ENCODE measurements at places on chromosomes 7 and 10.

DNA sequence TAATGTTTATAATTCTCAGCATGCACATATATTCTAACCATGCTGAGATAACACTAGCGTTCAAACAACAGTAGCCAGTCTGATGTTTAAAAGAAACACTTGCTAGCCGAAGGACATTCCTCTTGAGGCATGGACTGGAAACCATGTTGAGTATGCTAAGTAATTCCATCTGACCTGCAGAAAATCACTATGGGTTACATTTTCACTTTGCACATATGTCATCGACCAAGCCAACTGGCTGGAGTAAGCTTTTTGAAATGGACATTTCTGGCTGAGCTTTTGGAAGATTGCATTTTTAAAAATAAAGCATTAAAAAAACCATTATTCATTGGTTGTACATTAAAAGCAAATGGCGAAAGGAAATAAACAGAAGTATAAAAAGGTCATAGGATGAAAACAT, 88.2 kb downstream of the BBS9 start:
- no peaks in the 10 kb centered on the region for H3K27me3 ChIP-seq
- H3K4me1 ChIP-seq, result no peaks in the 10 kb centered on the region
- H3K27ac ChIP-seq, result no peak overlapping the region
- DNase-seq, result no peak
- no peaks in the 10 kb centered on the region for H3K36me3 ChIP-seq
- no peak overlapping the region for H3K4me3 ChIP-seq

GRCh38 chr10:19592276-19592675, 224.0 kb upstream of the PLXDC2 start:
- no peak overlapping the region for H3K27ac ChIP-seq
- H3K4me3 ChIP-seq, result no peak overlapping the region
- DNase-seq, result no peak
- no peaks in the 10 kb centered on the region for H3K4me1 ChIP-seq

DNA sequence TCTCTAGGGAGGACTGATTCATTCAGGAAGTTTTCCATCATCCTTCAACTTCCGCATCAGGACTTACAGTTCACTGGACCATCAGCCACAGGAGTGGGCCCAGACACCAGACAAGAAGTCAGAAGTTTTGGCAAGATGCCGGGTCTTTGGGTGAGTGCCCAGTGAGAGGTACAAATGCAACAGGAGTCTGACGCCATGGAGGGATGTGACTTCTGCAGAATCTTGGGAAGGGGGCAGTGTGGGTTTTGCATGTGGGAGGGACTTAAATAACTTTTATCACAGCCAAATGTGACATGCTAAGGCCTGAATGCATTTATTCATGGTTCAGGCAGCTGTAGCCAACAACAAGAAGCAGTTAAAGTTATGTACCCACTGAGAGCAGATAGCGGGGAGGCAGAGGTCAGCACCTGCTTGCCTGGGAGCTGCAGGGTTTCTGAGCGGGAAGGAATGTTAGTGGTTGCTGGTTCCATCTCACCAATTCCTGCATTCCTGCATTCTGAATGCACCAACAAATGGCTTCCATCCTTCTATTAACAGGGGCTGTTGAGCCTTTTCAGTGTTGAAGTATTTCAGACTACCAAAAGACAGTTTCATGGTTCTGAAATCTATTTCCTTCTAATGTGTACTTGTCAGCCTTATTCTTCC, 375.2 kb downstream of the PAXIP1 start:
- no peak overlapping the region for H3K27ac ChIP-seq
- H3K36me3 ChIP-seq, result no peaks in the 10 kb centered on the region
- H3K4me1 ChIP-seq, result no peaks in the 10 kb centered on the region
- no peak overlapping the region for H3K4me3 ChIP-seq
- no peak for DNase-seq

- no peak for DNase-seq
- peaks cover 6% of the 10 kb centered on the region for H3K4me1 ChIP-seq
- H3K27ac ChIP-seq, result no peak overlapping the region
- H3K36me3 ChIP-seq, result peaks cover 2% of the 10 kb centered on the region
- H3K4me3 ChIP-seq, result no peak overlapping the region
- H3K27me3 ChIP-seq, result no peaks in the 10 kb centered on the region
Measured at GRCh38 chr7:111112439-111112838, 21.5 kb downstream of the LRRN3 start.

- H3K4me3 ChIP-seq, result no peak overlapping the region
- no peak for DNase-seq
- H3K27me3 ChIP-seq, result no peaks in the 10 kb centered on the region
- H3K27ac ChIP-seq, result no peak overlapping the region
- H3K36me3 ChIP-seq, result no peaks in the 10 kb centered on the region
Measured at GRCh38 chr7:96319439-96319838, 2.5 kb downstream of the SLC25A13 start.

GRCh38 chr10:82308641-82309040, 433.6 kb downstream of the NRG3 start:
- no peaks in the 10 kb centered on the region for H3K4me1 ChIP-seq
- H3K27ac ChIP-seq, result no peak overlapping the region
- no peaks in the 10 kb centered on the region for H3K27me3 ChIP-seq
- no peak overlapping the region for H3K4me3 ChIP-seq
- no peaks in the 10 kb centered on the region for H3K36me3 ChIP-seq
- DNase-seq, result no peak

DNA sequence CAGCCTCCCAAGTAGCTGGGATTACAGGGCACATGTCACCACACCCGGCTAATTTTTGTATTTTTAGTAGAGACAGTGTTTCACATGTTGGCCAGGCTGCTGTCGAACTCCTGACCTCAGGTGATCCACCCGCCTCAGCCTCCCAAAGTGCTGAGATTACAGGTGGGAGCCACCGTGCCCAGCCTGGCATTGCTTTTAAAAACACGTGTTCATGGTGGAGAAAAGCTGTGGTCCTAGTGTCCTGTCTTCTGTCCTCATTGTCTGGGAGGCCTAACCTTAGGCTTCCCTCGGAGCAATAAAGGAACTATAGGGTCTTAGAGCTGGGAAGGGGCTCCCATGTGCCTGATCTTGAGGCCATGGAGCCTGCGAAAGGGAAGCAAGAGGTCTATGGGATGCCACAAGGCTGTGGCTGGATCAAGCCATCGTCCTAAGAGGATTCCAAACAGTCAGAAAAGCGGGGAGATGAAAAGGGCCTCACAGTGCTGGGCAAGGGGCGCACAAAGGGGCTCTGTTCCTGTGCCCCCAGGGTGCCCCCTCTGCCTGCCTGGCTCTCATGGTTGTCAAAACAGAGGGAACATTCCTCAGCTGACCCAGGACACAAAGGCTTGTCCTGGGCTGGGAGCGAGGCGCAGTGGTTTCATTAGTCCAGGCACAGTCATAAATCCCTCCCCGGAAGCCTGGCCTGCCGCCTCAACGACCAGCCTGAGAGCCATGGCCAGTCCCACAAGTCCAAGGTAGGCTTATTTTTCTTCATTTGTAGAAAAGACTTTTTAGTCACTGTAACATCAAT, 106.6 kb upstream of the TNS3 start:
- H3K4me1 ChIP-seq, result no peaks in the 10 kb centered on the region
- H3K27ac ChIP-seq, result no peak overlapping the region
- DNase-seq, result no peak
- H3K27me3 ChIP-seq, result peaks cover 2% of the 10 kb centered on the region
- no peak overlapping the region for H3K4me3 ChIP-seq
- no peaks in the 10 kb centered on the region for H3K36me3 ChIP-seq

GRCh38 chr10:29689001-29689400, 54.2 kb upstream of the SVIL start:
- peak overlapping the region; percentile 6 for H3K27ac ChIP-seq
- no peaks in the 10 kb centered on the region for H3K27me3 ChIP-seq
- H3K36me3 ChIP-seq, result no peaks in the 10 kb centered on the region
- DNase-seq, result no peak
- peaks cover 8% of the 10 kb centered on the region for H3K4me1 ChIP-seq

- no peak overlapping the region for H3K4me3 ChIP-seq
- H3K4me1 ChIP-seq, result no peaks in the 10 kb centered on the region
- H3K27me3 ChIP-seq, result peaks cover 3% of the 10 kb centered on the region
- DNase-seq, result no peak
- H3K27ac ChIP-seq, result no peak overlapping the region
Measured at GRCh38 chr10:113775686-113776294, 24.3 kb downstream of the PLEKHS1 start.

DNA sequence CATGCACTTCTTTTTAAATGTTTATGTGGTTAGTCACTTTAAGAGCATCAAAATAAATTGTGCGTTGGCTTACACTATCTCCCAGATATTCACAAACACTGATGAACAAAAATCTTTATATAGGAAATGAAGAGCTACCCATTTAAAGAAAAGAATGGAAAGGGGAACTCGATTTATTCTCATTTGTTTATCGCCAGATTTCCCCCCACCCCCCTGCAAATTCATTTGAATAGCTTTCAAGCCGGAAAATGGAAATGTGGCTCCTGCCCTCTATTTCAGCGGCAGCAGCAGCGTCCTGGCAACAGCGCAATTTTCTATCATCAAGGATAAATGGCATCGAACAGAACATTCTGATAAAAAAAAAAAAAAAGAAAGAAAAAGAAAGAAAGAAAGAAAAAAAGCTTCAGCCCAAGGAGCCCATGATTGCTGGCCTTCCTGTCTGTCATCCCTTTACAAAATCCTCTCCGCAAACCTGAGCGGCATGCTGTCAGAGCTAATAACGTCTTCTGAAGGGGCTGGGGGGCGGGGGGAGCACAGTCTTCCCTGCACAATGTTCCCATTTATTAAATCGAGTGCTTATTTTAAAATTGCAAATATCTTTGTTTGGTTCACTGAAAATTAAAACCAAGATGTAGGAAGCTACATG, 13.7 kb upstream of the DLX6 start:
- H3K27ac ChIP-seq, result no peak overlapping the region
- no peak overlapping the region for H3K4me3 ChIP-seq
- H3K27me3 ChIP-seq, result peaks cover 27% of the 10 kb centered on the region

GRCh38 chr7:147711447-147711846, 879.1 kb upstream of the C7orf33 start:
- no peak overlapping the region for H3K4me3 ChIP-seq
- no peaks in the 10 kb centered on the region for H3K4me1 ChIP-seq
- H3K27me3 ChIP-seq, result no peaks in the 10 kb centered on the region
- no peak overlapping the region for H3K27ac ChIP-seq
- no peak for DNase-seq
- no peaks in the 10 kb centered on the region for H3K36me3 ChIP-seq

DNA sequence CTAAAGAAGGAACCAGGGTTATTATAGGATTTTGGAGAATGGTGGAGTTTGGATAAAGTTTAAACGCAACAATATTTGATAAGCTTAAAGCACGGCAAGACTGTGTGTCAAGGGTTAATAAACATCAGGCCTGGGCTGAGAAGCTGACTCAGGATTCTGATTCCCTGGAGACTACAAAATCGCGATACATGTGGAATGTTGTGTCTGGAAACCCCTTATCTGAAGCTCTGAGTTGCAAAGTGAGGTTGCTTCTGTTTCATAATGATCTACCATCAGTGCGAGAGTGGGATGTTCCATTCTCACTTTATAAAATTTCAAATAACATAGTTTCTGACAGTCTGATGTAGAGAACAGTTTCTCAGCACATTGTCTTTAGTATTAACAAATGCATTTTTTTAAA, 7.8 kb downstream of the C1GALT1 start:
- H3K27ac ChIP-seq, result no peak overlapping the region
- no peaks in the 10 kb centered on the region for H3K36me3 ChIP-seq
- DNase-seq, result no peak
- peaks cover 38% of the 10 kb centered on the region for H3K4me1 ChIP-seq

GRCh38 chr7:103343758-103344452, 662 bp downstream of the DNAJC2 start:
- peak; percentile 22 for DNase-seq
- H3K27me3 ChIP-seq, result no peaks in the 10 kb centered on the region
- peak overlapping the region; percentile 70 for H3K4me3 ChIP-seq
- H3K36me3 ChIP-seq, result peaks cover 5% of the 10 kb centered on the region
- peaks cover 20% of the 10 kb centered on the region for H3K4me1 ChIP-seq
- peak overlapping the region; percentile 77 for H3K27ac ChIP-seq

DNA sequence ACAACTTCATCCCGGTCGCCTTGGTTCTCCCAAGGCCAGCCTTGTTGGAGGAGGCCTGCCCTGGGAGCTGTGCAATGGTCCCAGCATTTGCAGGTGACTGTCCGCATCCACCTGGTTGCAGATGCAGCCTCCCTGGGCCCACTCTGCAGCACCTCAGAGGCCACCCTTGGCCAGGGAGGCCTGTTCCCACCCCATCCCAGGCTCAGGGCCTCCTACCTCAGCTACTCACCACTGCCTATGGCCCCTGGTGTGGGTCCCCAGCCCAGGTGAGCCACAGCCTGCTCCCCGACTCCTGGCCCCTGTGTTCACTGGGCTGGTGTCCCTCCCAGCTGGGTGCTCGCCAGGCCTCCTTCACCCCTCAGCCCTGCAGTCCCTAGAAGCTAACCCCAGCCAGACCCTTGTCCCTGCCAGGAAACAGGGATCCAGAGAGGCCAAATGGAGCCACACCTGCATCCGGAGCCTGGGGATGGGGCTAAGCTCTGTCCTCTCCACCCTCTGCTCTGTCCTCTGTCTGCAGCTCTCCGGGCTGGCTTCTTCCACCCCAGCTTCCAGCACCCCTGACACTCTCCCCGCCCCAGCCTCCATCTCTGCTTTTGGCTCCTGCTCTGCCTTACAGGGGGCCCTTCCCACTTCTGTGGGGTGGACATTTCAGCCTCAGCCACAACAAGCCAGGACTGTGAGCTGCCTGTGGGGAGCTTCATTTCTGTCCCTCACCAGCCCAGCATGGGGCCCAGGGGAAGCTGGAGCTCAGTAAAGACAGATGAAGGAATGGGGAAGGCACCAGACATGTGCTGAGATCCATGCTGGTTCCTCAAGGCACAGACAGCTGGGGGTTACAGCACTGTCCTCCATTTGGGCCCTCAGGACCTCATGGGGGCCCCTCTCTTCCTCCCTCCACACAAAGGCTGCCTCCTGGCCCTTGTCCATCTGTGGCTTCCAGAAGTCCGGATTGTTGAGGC, 35.6 kb upstream of the ANTXRL start:
- DNase-seq, result no peak
- H3K36me3 ChIP-seq, result peaks cover 74% of the 10 kb centered on the region
- H3K27me3 ChIP-seq, result no peaks in the 10 kb centered on the region
- no peak overlapping the region for H3K27ac ChIP-seq
- H3K4me1 ChIP-seq, result peaks cover 19% of the 10 kb centered on the region

DNA sequence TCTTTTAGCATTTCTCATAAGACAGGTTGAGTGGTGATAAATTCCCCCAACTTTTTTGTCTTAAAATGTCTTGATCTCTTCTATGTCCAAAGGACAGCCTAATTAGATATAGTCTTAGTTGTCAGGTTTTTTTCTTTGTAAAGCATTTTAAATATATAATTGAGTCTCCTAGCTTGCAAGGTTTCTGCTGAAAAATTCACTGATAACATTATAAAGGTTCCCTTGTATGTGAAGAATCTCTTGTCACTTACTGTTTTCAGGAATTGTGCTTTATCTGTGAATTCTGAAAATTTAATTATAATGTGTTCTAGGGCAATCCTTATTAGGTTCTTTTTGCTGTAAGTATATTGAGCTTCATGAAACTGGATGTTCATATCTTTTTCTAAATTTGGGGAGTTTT, 96.8 kb upstream of the ZNF92 start:
- no peak for DNase-seq
- peaks cover 2% of the 10 kb centered on the region for H3K27me3 ChIP-seq
- no peaks in the 10 kb centered on the region for H3K4me1 ChIP-seq
- no peak overlapping the region for H3K4me3 ChIP-seq
